Effector CD8-positive, alpha-beta T cell (primary cell): ENCODE measurements at places on chromosomes 7 and 10.

DNA sequence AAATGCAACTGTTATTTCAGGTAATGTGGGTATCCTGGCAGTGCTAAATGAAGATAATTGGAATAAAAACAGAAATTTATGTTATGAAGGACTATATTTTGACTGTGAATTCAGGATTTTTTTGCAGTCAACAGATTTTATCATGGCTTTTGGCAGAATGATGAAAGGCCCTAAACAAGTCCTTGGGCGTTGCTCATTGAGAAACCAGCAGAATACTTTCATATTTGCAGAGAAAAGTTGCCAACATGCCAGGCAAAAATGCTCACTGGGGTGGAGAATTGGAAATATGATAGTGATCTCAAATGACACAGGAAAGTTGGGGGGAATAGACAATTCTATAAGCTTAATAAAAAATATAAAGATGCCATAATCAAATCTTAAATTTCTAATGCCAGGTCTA lies 121.1 kb downstream of the GPR85 start:
- DNase-seq = no peak

DNA sequence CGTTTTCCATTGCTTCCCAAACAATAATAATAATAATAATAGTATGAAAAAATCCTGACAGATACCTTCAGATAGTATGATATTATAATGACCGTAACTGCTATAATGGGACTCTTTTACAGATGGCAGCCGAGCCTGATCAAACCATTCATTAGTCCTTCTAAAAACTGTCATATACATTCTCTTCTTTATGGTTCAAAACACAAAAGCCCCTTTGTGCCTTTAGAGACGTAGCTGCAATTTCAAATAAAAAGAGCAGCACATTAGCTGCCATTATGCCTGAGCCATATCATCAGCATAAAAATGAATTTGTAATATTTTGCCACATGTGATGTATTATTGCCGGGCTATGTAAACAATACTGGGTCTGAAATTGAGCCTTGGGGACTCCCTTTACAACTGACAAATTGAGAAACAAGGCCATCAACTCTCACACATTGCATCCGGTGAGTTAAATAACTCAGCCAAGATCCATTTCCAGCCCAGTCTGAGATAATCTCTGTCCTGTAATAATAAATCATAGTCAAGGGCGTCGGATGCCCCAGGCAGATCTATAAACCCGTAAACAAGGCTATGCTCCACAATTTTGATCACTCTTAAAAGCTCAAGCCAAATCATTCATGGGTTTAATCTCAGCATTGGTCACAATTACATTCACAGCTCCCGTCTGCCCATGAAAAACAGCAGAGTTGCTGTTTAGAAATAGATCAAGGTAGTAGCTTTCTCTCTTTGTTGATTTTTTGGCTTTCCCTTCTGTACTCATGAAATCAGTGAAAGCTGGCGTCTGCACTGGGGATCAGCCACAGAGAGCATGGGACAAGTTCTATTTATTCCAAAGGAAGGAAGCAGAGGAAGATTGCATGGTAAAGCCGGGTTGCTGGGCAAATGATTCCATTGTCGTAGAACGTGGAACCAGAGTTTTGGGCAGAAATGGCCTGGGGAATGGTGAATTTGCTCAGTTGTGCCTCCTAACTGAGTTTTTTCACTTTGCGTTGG lies 150.1 kb upstream of the BMPER start:
- DNase-seq = no peak

- no peak for DNase-seq
Measured at GRCh38 chr7:999149-999879, 16.3 kb downstream of the CYP2W1 start.

DNA sequence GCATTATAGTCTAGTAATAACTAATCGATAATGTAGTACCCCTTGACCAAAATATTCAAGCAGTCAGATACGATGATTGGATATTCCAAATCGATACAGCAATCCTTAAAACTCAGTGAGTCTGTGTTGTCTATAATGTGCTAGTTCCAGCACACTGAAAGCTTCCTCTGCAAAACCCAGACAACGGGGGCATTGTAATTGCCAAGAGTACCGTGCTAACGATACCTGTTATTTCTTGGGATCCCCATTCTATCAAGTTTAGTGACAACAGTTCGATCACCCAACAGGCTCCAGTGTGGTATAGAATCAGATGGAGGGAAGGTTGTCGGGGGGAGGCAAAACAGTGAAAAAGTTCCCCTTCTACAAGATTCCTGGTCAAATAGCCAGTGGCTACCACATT lies 865 bp downstream of the ZNF438 start:
- DNase-seq = no peak

DNA sequence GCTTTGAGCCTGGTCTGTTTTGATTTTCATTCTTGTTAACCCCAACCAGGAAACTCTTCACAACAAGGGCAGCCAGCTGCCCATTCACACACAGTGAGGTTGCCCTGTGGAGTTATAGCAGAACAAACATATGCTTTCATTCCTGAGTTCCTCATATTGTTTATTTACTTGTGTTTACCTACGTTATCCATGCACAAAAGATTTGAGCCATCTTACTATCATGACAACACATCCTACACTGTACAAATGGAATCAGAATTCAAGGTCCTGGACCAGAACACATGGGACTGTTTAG lies 21.7 kb upstream of the BMPER start:
- no peak for DNase-seq

DNA sequence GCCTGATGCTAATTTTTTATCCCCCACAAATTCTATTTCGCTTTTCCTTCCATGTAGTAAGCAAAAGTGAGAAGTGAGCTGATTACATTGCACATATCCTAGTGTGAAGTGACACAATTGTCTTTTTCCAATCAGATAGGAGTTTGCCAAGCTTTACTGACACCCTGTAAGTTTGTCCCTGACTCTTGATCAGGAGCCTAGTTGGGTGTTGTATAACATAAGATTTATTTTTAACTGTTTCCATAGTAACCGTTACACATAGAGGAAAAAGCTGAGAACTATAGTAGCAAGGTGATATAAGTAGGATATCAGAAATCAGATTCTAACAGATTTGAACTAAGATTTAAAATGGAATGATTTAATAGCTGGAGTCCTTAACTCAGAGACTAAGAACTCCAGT lies 31.2 kb downstream of the EXOC4 start:
- DNase-seq = no peak

DNA sequence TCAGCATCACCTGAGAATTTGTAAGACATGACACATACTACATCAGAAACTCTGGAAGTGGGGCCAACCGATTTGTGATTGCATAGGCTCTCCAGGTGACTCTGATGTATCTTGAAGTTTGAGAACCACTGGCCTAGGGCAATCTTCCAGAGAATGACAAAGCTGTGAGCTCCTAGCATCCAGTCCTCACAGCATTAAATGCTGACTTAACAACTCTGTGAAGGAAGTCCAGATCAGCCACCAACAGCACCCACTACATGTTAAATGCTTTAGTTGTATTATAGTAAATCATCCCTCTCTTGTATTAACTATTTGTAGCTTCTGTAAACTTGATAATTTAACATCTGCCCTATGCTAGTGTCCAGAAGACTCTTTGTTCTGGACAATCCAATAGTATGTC lies 636.5 kb upstream of the STEAP1 start:
- DNase-seq = no peak

DNA sequence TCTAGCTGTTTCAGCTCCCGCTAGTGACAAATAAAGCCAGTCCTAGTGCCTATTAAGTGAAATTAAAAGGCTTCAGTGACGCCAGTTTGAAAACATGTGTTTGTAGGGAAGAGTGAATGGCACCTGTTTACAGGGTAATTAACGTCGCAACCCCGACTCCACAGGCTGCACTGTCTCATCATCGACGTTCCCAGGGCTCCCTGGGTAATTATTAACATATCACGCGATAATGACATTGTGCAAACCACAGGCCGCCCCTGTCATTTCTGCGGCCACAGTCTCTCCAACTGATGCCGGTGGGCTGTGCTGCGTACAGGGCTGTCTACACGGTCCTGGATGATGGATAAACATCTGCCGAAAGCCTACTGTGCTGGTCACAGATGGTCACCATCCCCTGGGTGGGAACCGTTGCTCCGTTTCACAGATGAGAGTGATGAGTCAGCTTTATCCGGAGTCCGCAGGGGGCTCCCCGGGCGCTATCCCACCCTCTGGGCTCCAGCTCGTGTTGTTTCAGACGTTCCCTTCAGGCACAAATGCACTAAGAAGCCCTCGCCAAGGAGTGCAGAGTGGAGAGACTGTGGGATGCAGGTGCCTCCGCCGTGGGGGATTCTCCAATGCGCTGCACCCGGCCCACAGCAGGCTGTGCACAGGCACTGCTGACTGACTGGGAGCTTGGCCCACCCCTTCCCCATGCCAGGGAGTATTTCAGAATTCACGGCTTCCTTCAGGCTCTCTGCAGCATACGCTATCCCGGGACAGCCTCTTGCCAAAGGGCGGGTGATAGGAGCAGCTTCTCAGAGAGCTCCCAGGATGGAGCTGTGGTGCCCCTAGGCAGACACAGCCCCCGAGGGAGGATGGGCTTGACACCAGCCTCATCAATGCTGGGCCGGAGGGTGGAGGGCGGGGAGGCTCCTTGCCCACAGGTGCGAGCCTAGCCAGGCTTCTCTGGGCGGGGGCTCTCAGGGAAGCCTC lies 491.8 kb upstream of the FOXK1 start:
- no peak for DNase-seq

GRCh38 chr7:110442381-110442837 lies 648.5 kb upstream of the LRRN3 start:
- no peak for DNase-seq

GRCh38 chr7:94422827-94423460 lies 28.2 kb downstream of the COL1A2 start:
- no peak for DNase-seq

DNA sequence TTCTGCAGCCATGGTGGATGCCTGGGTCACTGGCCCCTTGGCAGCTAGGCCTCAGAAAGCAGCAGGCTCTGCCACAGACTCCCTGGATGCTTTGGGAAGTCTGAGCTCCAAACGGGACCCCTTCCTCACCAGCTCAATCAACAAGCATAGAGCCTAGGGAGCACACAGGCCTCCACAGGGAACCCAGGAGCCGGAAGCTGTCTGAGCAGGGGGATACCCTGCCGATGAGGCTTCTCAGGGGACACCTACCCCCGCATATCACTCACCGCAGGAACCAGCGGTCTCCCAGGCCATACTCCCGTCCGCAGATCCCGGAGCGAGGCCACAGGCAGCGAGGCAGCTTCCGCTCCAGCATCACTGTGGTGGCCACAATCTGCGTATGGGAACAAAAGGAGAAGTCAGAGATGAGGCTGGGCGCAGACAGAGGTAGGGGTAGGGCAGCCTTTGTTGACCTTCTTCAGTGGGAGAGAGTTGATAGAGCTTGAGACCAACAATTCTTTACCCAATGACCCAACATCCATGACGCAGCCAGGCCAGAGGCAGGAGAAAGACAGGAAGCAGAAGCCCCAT lies 13.4 kb downstream of the TRPV6 start:
- no peak for DNase-seq

GRCh38 chr10:110932505-110933180 lies 13.2 kb downstream of the SHOC2 start:
- no peak for DNase-seq

DNA sequence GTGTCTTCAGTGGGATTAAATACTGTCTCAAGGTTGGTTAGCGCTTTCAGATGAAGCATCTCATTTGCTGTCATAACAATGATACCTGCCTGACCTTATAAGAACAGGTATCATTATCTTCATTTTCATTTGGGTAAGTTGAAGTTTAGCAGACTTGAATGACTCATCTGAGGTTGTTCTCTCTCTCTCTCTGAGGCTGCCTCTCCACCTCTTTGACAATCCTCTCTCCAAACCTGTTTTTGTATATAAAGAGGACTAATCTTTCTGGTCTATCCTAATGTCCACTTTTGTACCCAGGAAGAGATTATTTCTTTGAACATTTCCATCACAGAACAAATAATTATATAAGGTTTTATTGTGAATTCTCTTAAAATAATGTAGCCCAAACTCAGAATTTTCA lies 291.4 kb downstream of the KLF6 start:
- no peak for DNase-seq

- DNase-seq = no peak
Measured at GRCh38 chr7:128172151-128172550, 68.9 kb upstream of the LEP start.

DNA sequence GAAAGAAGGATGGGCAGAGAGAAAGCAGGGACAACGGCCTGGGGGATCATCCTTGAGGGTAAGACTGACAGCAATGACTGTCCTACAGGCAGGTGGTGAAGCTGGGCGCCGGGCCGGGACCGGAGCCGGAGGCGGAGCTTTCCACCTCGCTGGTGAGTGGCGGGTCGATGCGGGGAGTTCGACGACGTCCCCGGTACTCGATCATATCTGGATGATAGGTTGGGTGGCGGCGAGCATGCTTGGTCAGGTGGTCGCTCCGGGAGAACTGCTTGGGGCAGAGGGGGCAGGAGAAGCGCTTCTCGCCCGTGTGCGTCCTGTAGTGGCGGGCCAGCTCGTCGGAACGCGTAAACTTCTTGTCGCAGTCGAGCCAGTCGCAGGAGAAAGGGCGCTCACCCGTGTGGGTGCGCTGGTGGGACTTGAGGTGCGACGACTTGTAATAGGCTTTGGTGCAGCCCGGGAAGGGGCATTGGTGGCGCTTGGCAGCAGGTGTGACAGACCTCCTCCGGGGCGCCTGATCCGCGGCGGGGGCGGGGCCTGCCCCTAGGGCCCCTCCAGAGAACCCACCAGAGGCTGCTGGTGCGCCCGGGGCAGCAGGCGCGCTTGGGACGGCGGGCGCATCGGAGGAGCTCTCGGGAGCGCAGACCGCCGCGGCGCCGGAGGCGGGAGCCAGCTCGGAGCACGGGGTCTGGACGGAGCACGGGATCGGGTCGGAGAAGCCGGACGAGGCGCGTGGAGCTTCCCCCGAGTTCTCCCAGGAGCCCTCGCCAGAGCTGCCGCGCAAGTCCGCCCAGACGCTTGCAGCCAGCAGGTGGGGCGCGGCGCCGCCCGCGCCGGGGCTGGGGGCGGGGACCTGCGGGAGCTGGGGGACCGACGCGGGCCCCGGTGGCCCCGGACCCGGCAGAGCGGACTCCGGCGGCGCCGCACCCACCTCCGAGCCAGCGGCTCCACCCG lies 752 bp downstream of the KLF14 start:
- no peak for DNase-seq

- no peak for DNase-seq
Measured at GRCh38 chr10:34231441-34232180, 583.5 kb downstream of the PARD3 start.

DNA sequence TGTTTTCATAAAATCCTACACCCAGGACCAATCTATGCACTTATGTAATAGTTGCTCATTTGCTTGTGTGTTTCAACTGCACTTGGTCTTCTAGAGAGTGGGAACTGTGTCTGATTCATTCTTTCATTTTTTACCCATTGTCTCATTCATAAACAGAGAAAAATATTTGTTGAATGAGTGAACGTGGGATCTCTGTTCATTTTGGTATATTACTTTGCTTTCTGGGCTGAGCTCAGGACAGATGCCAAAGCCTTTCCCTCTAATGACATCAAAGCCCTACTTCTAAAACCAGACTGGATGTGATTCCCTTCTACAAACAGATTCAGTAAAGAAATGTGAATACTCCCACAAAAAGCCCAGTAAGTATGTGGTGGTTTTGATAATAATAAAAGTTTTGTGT lies 145.2 kb downstream of the ST7 start:
- no peak for DNase-seq

- DNase-seq = peak; percentile 29
Measured at GRCh38 chr7:2527505-2528467, 8.2 kb downstream of the LFNG start.

- DNase-seq = no peak
Measured at GRCh38 chr10:97427571-97428179, 1.7 kb downstream of the PGAM1 start.

GRCh38 chr10:103066141-103067098 lies 126.7 kb downstream of the NT5C2 start:
- no peak for DNase-seq
